ENCODE measurements at places on chromosomes 7 and 10.

DNA sequence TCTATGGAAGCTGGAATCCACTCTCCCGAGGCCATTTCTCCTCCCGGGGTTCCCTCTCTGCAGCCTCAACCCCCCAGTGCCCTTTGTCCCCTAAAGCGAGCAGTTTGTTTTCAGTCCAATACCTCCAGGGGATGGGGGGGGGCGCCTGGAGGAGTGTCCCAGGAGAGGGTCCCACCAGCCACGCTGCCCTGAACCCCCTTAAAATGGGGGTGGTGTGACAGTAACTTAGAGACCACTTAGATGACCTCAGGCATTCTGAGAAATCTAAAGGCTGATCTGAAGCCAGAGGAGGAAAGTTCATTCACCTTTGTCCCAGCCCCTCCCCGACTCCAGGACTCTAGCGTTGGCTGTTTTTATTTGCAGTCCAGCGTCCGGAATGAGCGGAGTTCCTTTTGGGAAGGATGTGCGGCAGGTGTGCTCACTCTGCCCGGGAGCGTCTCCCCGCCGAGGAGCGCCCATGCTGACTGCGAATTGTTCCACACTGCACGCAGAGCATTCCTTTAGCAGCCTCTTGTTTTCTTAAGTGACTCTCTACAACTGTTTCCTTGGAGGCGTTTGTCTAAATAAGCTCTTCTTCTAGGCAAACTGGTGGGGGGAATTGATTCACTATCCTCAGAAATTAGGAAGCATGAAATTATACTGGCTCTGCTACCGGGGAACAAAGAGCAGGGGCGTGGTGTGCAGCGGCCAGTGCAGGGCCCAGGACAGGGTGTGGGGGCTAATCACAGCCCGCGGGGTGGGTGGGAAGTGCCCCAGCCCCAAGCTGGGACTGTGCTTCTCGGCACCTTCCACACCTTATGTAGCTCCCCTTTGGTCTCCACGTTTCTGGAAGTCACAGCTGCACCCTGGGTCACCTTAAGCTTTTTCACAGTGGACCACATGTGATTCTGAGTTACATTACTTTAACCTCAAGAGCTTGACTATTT lies 46.3 kb downstream of the SYPL1 start:
- peak; percentile 10 for DNase-seq

- DNase-seq = no peak
These were observed 111.8 kb downstream of the OAT start for GRCh38 chr10:124306922-124307371.

GRCh38 chr7:33880787-33881186 lies 24.6 kb upstream of the BMPER start:
- no peak for DNase-seq

DNA sequence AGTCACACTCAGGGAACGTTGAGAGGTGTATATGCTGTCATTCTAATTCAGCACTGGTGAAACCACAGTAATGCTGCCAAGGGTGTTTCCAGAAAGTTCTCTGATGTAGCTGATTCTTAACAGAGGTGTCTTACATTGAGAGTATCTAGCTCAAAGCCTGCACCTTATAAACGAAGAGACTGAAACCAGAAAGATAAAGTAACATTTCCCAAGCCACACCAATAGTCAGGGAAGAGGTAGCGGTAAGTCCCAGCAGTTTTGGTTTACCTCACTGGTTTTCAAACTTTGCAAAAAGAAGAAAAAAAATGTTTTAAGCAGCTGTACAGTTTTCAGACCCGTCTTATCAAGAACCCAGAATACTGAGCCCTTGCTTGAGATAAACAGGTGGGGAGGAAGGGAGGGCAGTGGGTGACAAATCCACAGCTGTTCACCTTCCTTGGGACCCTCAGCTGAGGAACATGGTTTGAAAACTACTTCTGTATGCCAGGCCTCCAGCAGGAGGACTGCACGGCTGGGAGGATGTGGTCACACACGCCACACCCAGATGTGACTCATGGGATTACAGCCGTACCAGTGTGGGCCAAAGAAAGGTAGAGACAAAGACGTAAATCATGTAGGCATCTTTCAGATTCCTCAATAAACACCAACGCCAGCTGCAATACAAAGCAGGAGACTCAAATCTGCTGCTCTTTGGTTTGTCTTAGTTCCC lies 63.9 kb upstream of the GSDME start:
- no peak for DNase-seq

DNA sequence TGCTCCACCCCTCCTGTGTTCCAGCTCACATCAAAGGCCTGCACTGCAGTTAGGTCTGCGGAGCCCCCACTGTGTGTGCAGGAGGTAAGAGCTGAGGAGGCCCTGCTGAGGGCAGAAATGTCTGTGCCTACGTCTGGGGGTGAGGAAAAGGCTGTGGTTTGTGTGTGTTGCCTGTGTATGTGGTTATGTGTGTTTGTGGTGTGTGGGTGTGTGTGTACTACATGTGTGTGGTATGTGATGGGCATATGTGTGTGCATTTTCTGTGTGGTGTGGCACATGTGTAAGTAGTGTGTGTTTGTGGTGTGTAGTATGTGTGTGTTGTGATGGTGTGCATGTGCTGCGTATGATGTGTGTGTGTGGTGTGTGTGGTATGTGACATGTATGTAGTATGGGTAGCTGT lies 36.2 kb downstream of the ANXA8 start:
- no peak for DNase-seq

- no peak for DNase-seq
These were observed 51.1 kb downstream of the ARMC3 start for GRCh38 chr10:22978918-22979317.

GRCh38 chr10:76644476-76644875 lies 993.1 kb downstream of the KCNMA1 start:
- DNase-seq = no peak

DNA sequence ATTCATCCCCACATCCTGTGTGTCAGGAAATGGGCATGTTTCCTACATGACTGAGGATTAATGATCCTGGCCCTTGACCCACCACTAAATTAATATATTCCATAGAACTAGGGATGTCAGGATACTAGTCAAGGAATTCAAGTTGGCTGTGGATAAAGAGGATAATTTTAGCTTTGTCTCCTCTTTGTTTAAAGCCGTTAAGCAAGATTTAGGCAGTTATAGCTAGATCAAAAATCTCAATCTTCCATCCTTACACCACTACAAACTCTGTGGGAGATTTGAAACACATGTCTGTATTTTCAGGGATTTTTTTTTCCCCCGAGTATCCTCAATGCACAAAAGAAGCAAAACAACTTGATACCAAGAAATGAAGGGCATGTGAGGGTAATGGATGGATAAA lies 417.1 kb downstream of the MAGI2 start:
- DNase-seq = no peak

GRCh38 chr10:125067764-125068163 lies 92.6 kb downstream of the CTBP2 start:
- no peak for DNase-seq

DNA sequence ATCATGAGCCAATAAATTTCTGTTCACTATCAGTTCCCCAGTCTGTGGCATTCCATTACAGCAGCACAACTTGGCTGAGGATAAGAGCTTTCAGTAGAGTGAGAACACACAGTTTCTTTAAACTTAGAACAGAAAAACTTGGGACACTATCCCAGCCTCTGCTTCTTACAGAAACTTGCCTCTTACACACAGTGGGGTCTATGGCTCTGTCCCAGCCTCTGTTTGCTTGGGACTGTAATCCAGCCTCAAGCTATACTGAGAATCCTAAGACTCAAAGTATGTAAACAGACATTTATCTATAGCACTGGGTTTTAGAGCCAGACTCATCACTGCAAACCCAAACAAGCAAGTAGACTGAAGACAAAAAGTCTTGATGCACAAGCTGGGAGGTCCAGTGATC lies 355.8 kb upstream of the VSTM2A start:
- DNase-seq = no peak

DNA sequence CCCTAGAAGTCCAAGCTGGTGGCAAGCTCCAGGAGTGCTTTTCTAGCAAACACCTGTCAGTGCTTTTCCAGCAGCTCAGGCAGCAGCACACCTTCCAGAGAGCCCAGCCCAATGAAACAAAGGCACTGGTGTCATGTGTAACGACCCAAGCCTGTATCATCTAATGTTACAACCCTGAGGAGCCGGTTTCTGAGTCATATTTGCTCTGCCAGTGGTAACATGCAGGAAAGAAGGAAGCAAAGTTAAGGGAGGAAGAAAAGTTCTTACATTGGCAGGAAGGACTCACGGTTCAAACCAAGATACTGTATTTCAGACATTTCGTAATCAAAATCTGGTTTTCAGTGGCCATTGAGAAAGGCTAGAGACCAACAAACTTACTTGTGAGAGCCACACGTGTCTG lies at the start of gene ANKRD22:
Gene ANKRD22, minus strand, starts transcription at position 139 of the 400 bp plus-strand sequence. CDS start 237 bp downstream, outside the sequence.
- DNase-seq = no peak

- no peak for DNase-seq
These were observed 593 bp upstream of the ADRA2A start for GRCh38 chr10:111076191-111076681.

- DNase-seq = no peak
These were observed 22.9 kb downstream of the HIP1 start for GRCh38 chr7:75715864-75716263.

DNA sequence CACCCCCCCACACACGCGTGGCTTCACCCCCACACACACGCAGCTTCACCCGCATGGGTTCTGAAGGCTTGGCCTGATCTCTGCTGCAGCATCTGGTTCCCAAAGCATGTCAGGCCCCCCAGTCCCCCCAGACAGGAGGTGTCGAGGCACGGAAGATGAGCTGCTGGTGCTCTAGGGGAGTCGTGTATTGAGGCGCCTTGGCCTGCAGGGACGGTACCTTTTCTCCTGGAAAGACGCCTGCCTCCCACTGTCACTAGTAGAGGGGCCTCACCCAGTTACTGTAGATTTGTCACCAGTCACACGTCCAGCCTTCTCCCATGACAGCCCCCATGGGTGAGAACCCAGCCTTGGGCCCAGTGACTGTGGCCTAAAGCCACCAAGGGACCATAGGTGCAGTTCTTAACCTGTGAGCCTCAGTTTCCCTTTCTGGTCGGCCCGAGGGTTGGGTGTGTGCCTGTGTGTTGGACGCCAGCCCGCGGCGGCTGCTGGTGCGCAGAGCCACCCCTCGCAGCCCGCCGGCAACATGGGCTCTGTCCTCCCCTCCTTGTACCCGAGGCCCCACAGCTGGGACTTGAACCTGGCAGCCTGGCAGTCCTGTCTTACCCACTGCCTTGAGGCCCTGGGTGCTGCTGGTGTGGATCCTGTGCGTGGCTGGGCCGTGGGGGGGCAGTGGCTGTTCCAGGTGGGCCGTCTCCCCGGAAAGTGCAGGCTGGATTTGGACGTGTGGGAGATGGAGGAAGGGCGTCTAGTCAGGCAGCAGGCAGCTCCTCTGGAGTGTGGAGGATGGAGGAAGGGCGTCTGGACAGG lies 81.7 kb downstream of the NKX6-2 start:
- DNase-seq = no peak

GRCh38 chr7:120054376-120055100 lies 218.4 kb upstream of the KCND2 start:
- DNase-seq = no peak

GRCh38 chr7:27808626-27809025 lies 68.7 kb downstream of the TAX1BP1 start:
- no peak for DNase-seq

GRCh38 chr7:119959811-119960210 lies 313.2 kb upstream of the KCND2 start:
- DNase-seq = no peak

GRCh38 chr7:139871820-139872219 lies 42.8 kb downstream of the TBXAS1 start:
- no peak for DNase-seq

DNA sequence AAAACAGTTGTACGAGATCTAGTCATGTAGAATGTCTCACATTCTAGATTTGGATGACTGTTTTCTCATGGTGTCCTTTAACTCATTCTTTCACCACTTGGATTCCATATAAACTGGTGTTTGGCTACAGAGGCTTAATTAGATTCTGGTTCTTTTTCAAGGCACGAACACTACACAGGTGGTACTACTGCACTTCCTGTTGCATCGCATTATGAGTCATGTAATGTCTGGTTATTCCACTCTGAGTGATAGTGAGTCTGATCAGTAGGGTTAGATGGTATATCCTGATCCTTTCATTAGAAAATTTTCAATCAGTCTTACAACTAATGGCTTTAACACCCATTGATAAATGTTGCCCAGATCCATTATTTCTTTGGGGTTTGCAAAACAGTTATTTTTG lies 11.2 kb upstream of the AKAP9 start:
- DNase-seq = no peak

DNA sequence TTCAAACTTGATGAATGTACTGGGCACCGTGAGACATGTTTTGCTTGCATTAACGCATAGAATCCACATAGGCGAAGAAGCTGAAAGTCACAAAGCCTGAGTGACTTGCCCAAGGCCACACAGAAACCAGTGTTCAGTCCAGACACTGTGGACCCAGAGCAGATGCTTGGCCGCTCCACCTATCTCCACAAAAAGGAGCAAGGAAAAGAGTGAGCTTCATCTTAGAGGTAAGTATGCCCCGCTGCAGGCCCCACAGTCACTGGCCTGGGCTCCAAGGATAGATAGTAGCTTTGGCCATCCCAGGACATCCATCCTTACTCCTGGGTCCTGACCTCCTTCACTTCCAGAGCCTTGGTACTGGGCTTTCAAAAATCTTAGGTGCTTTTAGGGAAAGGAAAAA lies 60.1 kb upstream of the SAMD8 start:
- DNase-seq = no peak

- no peak for DNase-seq
These were observed 23.9 kb upstream of the AGFG2 start for GRCh38 chr7:100515072-100515532.

- peak; percentile 36 for DNase-seq
These were observed 113.4 kb downstream of the PTPN20 start for GRCh38 chr10:47024399-47025252.

All from occipital lobe (tissue), 3 donors.